Uterus (tissue), 4 donors: ENCODE measurements at places on chromosomes 6 and 20. TPM values are rescaled to one million over a fixed set of nuclear protein-coding genes. Genes with fewer than 3 reads are reported as not detected.

Gene GPLD1
- 6.5 TPM for total RNA-seq

Gene USP49
- total RNA-seq: 6.5 TPM

Gene JAG1
- 91.7 TPM for total RNA-seq

Gene STX11
- 0.83 TPM for total RNA-seq

Gene MEP1A
- total RNA-seq: under 0.01 TPM

Gene MYCT1
- total RNA-seq: 10.0 TPM

Gene SEL1L2
- 1.0 TPM for total RNA-seq

Gene SLC17A1
- total RNA-seq: not detected

Gene RBCK1
- 86.3 TPM for total RNA-seq

Gene MAFB
- 11.6 TPM for total RNA-seq

Gene MEI4
- total RNA-seq: not detected

DNA sequence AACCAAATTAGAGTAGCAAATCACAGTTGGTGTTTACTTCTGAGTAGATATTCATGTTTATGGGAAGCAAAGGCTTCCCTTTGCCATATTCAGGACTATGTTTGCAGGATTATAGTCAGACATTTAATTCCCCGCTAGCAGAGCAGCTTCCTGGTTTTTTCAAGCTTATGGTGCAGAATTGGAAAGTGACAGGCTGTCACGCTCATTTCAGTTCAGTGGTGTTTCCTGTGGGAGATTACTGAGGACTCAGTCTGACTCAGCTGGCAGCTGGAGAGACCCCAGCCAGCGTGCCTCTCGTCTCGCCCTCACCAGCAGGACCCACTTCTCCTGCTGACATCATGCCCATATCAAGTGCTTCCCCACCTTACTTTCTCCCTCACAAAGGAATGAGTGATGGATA is 85.1 kb downstream of the LYRM2 start:
- no peak for DNase-seq

DNA sequence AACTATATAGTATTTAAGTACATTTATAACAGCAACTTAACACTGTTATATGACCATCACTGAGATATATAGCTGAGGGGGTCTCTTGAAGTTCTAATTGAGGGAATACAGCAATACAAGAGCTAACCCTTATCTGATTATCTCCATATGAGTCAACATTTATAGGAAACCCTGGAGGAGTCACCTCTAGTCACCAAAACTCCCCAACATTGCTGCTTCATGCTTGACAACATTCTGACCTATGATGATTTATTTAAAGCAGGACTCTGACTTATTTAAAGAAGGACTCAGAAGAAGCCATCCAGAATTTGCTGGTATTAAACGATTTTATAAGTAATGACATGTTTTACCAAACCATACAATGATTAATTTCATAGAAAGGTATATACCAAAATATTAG is 182.6 kb upstream of the NOX3 start:
- no peak for DNase-seq

GRCh38 chr6:152167641-152168603 is 360.4 kb downstream of the ESR1 start:
- no peak for DNase-seq

GRCh38 chr20:4281258-4282055 is 266.1 kb upstream of the RNF24 start:
- DNase-seq: no peak

DNA sequence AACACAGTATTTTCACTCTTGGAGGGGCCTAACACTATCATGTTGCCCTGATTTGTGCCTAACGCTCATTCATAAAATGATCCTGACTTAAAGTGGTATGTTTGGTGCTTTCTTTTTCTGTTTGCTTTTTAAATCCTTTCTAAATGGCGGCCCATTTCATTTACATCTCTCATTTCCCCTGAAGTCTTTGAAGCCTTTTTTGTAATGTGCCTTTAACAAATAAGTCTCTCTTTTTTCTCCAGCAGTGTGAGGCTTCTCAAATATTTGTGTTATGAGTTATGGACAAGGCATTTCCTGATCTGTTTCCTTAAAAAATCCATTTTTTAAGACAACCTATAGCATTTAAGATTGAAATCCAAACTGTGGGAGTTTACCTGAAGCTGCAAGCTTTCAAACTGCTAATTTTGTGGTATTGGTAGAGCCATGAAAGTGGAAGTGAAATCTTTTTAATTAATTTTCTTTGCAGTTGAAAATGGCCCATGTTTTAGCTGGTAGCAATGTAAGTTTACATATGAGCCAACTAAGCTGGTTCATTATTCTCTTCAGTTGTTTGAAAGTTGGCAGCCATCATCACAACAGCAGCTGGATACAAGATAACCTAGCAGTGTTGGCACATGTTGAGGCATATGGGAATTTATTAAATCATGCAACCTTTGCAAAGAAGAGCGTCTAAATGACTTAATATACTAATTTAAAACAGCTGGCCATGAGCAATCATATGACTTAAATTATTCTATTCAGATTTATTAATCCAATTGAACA is 469.7 kb downstream of the CDKAL1 start:
- DNase-seq: no peak

- DNase-seq: no peak
These were observed 21.0 kb upstream of the IYD start for GRCh38 chr6:150347845-150348244.

DNA sequence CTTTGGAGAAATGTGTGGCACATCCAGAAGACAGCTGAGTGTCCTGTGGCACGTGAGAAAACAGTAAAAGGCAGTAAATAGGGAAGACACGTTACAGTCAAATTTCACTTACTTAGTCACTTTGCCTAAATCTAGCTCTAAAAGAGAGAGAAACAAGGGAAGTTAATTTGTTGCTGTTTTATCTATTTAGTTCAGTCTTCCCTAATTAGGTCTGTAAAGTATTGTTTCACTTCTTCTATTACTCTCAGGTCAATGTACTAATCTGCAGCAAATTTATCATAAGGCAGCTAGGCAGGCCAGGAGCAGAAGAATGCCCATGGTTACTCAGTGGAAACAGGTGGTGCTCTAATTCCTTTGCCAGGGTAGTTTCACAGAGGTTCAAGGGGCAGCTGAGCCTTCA is 124.3 kb upstream of the CNR1 start:
- no peak for DNase-seq

DNA sequence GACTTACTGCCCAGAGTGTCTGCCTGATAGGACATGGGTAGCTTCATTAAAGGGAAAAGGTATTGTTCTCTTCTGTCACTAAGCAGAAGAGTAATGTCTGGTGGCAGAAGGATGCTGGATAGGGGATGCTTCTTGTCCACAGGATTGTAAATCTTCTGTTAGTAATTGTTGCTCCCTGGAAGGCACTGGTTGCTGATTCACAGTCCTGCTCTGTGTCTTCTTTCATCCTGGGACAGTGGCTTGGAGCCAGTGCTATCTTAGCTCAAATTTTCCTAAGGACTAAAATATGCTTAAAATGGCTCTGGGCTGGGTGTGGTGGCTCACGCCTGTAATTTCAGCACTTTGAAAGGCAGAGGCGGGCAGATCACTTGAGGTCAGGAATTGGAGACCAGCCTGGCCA is 48.0 kb downstream of the SYTL3 start:
- no peak for DNase-seq

DNA sequence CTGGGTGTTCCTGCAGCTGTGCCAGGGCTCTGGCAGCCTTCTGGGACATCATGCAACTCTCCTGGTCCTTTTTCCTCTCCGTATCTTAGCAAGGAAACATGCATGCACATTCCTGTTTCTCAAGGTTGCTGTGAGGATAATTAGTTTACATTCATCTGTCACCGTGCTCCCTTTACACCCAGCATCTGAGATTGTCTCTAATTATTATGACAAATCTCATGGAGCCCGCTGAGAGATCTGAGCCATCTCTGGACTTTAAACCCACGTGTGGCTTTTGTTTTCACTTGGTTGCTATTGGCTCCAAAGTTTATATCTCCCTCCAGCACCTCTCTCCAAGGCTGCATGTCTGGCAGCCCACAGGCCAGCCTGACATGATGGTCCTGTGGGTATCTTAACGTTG is 167.6 kb downstream of the UNC5CL start:
- DNase-seq: no peak

GRCh38 chr6:9914951-9915350 is 499.9 kb downstream of the TFAP2A start:
- DNase-seq: no peak

GRCh38 chr6:146909376-146909775 is 294.8 kb upstream of the STXBP5 start:
- DNase-seq: no peak

GRCh38 chr20:42041000-42041565 is 422.9 kb upstream of the CHD6 start:
- no peak for DNase-seq

- DNase-seq: no peak
These were observed 57.4 kb downstream of the DTD1 start for GRCh38 chr20:18645196-18645745.

- no peak for DNase-seq
These were observed 14.9 kb downstream of the DYNLT1 start for GRCh38 chr6:158629367-158630221.

- DNase-seq: no peak
These were observed 173.2 kb downstream of the TMEM242 start for GRCh38 chr6:157150076-157150475.
